Renal cortex interstitium (tissue), 15 donors: ENCODE measurements at places on chromosomes 16 and 17.

GRCh38 chr16:9092978-9093344, 1.5 kb downstream of the HAPSTR1 start:
- no peak for DNase-seq

DNA sequence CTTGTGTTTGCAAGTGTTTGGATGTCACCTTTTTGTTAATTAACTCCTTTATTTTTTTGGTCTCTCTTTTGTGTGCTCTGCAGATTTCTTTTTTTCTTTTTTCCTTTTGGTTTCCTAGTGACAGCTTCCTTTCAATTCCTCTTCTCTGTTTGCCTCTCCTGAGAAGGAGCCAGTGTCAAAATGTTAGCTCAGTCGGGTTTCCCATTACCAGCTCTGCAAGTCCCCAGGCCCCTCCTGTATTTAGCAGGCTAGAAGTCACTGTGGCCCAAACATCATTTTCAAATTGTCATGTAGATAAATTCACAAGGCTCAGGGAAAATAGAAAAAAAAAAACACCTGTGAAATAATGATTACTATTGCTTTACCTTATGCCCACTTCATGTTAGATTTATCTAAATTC, 1621.6 kb downstream of the CDH8 start:
- DNase-seq = no peak

- no peak for DNase-seq
Measured at GRCh38 chr16:79267781-79268180, 332.8 kb downstream of the MAF start.

DNA sequence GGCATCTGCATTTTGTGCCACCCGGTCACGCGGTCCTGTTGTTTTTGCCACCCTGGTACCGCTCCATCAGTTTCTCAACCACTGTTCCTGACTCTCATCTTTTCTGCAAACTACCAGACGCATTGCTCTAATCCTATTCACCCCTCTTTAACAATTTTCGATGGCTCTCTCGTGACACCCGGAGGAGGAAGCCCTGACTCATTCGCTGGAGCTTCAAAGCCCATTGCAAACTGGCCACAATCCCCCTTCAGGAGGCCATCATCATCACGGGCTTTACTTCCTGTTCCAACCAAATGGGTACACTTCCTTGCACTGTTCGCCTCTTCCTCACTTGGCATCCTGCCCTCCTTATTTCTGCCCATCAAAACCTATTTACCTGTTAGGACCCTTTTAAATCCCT, 155.3 kb downstream of the RGS9 start:
- DNase-seq = no peak

GRCh38 chr16:70750893-70751467, 50.0 kb downstream of the VAC14 start:
- DNase-seq = no peak

DNA sequence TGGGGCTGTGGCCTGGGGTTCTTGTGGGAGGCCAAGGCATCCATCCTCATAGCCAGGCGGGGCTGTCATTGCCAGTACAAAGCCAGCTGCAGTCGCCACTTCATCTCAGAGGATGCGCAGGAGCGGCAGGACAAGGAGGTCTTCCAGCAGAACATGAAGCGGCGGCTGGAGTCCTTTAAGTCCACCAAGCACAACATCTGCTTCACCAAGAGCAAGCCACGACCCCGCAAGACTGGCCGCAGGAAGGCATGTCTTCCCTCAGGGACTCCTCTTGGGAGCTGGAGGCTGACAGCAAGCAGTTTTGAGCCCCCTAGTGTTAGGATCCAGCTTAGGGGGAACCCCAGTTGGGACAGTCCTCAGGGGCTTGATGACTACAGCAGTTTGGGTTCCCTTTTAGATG, 15.1 kb upstream of the PLEKHG4 start:
- no peak for DNase-seq

GRCh38 chr17:8015957-8016631, 13.7 kb downstream of the GUCY2D start:
- DNase-seq = no peak

- DNase-seq = peak; percentile 57
Measured at GRCh38 chr16:30948667-30949649, at the start of gene ORAI3. ORAI3 (plus strand) TSS chr16:30949068; CDS start chr16:30949290, 222 bp downstream.

GRCh38 chr16:9484881-9485280, 393.4 kb downstream of the HAPSTR1 start:
- no peak for DNase-seq

GRCh38 chr17:17836818-17837379, at the start of gene SREBF1:
SREBF1 (minus strand) TSS chr17:17836986; CDS start chr17:17836817, 169 bp downstream.
- no peak for DNase-seq

- no peak for DNase-seq
Measured at GRCh38 chr16:88491560-88492310, 38.7 kb downstream of the ZFPM1 start.

DNA sequence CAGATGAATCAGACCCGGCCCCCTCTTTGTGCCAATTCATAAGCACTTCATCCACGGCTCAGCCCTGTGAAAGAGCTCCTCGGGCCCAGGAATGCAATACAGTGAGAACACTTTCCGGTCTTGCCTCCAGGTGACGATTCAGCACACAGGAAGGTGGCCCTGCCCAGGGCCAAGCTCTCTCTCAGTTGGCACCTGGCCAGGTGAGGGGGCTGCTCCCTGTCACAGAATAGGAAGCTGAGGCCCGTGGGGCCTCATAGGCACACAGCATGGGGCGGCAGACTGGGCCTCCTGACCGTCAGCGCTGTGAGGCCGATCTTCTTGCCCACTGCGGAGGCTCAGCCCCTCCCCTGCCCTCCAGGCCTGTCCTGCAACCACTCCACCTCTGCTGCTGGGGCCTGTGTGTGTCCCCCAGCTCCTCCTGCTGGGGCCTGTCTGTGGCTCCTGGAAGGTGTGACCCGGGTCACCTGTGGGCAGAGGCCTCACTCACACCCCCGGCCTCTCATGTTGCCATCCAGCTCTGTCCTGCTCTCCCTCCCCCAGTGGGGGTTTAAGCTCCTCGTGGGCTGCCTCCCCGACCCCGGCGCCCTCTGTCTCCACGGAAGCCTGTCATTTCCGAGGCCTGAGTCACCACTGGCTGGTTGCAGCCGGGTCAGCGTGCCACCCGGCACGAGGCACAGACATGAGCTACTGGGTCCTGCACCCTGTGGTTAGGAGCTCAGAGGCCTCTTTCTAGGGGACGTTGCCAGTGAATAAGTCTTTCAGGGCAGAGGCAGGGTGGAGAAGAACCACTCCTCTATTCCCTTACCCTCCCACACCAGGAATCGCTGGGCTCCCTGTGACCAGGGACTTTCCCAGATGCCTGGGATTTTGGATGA, 114.4 kb downstream of the SEC14L1 start:
- peak; percentile 71 for DNase-seq

GRCh38 chr17:4393806-4394205, 27.3 kb upstream of the UBE2G1 start:
- no peak for DNase-seq

- DNase-seq = no peak
Measured at GRCh38 chr17:42525221-42525620, 10.8 kb upstream of the NAGLU start.

DNA sequence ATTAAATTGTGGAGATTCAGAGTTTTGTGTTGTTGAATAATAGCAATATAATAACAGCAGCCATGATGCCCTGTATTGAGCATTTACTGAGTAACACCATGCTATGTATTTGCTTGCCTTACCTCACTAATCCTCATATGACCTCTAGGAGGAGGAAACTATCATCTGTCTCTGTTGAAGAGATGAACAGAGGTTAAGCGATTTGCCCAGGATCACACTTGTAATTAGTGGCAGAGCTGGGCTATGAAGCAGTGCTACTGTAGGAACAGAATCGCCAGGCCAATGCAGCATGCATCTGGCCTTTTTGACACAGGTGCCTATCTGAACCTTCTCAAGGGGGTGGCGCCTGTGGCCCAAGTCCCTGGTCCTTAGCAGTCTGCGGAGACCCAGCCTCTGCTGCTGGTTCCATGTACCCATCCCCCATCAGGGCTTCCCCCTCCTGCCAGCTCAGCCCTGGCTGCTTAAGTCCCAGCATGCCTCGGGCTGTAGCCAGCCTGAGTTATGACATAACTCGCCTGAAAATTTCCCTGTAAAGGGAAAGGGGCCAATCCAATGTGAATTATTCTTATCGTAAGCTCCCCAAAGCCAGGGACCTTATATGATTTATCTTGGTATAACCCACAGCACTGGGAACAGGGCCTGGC, 50.4 kb upstream of the HS3ST2 start:
- no peak for DNase-seq

DNA sequence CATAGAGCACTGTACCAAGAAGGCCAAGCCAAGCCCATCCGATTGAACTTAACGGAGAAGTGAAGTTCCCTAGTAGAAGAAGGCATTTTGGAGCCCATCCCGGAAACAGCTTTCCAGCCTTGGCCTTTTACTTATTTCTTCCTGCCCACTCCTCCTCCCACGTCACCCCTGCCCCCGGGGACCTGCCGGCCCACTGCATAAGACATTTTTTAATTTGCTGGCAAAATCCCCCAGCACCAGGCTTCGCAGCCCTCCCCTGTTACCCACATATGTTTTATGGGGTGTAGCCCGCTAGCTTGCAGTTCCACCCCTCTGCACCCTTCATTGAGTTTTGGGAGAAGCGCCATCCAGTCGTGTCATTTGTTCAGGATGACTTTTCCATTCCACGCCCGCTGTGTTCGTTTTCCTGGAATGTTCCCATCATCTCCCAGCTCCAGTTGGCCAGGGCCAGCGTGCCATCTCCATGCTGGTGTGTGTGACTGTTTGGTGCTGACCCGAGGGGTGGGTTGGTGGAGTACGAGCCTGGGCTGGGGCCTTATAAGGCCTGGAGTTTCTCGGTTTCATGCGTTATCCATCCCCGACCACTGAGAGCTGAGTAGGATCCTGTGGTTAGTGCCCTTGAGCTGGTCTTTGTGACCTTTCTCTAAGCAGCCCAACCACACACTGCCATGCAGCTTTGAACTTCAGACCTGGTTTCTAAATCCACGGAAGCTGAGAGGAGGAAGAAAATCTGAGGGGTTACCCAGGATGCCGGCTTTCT, 20.0 kb upstream of the TBX2 start:
- no peak for DNase-seq

DNA sequence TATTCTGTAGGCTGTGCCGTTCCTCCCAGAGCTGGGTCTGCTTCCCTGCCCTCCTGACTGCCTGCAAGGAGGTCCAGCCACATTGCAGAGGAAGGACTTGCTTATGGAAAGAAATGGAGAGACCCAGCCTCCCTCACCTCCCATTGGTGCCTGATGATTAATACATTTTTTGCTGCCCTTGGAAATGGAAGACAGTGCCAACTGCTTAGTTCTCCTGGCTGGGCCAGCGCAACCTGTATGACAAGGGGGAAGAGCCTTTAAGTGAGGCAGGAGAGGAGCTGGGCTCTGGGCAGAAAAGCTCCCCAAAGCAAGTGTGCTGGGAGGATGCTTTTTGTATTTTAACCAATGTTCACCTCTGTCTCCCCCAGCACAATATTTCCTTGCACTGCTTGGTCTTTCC, 238.5 kb downstream of the SOX9 start:
- no peak for DNase-seq

DNA sequence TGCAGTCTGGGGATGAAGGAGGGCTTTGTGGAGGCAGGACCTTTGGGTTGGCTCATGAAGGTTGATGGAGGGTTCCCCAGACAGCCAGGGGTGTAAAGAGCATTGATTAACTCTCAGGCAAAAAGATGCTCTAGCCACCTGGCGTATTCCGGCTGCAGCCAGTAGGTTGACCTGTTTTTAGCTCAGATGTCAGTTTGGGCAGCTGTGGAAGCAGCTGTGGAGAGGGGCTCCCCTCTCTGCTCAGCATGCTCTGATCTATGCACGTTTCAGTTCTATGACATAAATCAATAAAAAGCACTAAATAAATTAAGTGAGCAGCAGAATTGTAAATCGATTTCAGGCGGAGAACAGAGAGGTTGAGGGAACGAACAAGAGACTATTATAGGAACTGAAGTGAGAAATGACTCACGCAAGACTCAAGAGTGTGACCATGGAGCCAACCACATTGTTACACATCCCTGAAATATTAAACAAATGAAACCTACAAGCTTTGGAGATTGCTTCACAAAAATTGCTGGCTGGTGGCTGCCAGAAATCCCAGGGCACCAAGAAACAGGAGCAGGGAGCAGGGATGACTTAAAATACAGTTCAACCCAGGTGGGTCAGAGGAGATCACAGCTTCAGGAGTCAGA, 111.9 kb downstream of the GSG1L start:
- DNase-seq = no peak

GRCh38 chr17:46991617-46992016, 12.6 kb upstream of the RPRML start:
- DNase-seq = no peak

- no peak for DNase-seq
Measured at GRCh38 chr17:74516561-74517328, 14.5 kb downstream of the CD300LB start.

- no peak for DNase-seq
Measured at GRCh38 chr16:27198451-27199234, 4.7 kb upstream of the KDM8 start.

GRCh38 chr17:836151-836550, 54.0 kb downstream of the MRM3 start:
- DNase-seq = no peak

DNA sequence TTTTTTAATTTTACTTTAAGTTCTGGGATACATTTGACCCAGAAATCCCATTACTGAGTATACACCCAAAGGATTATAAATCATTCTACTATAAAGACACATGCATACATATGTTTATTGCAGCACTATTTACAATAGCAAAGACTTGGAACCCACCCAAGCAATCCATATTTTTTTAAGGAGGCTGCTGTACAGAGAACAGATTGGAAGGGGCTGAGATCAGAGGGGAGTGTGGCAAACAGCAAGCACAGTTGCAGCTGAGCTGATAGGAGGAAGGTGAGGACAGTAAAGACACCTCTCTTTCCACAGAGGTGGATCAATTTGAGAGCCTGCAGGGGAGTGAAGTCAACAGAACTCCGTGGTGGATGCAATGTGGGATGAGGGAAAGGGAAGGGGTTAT, 10.2 kb upstream of the TMEM238L start:
- DNase-seq = no peak

GRCh38 chr17:47172696-47173565, 16.2 kb downstream of the CDC27 start:
- DNase-seq = no peak

GRCh38 chr16:19173649-19174383, 5.8 kb downstream of the SYT17 start:
- DNase-seq = no peak

DNA sequence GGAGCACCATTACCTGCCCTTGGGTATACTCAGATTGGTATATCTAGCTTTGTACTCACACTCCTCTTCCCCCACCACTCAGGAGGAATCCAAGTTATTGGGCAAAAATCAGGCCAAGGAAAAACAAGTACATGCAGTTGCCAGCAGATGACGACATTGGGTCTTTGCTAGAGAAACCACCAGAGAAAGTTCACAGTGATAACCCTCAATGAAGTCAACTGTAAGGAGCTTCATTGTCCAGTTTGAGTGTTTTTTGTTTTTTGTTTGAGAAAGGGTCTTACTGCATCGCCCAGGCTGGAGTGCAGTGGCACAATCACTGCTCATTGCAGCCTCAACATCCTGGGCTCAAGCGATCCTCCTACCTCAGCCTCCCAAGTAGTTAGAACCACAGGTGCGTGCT, 34.6 kb upstream of the TOX3 start:
- no peak for DNase-seq

GRCh38 chr17:82010575-82011525, 11.8 kb downstream of the CENPX start:
- no peak for DNase-seq

GRCh38 chr16:15976929-15977637, 27.7 kb downstream of the ABCC1 start:
- no peak for DNase-seq
